ENCODE measurements at places on chromosomes 3 and 15. TPM values are rescaled to one million over a fixed set of nuclear protein-coding genes. Genes with fewer than 3 reads are reported as not detected.

Gene TRIM42
- not detected for total RNA-seq

Gene APOD
- total RNA-seq: 24.9 TPM

Gene DOCK3
- 0.89 TPM for total RNA-seq

Gene NR1I2
- 0.10 TPM for total RNA-seq

Gene BLM
- 6.3 TPM for total RNA-seq
